ENCODE measurements at places on chromosomes 6 and 20.

DNA sequence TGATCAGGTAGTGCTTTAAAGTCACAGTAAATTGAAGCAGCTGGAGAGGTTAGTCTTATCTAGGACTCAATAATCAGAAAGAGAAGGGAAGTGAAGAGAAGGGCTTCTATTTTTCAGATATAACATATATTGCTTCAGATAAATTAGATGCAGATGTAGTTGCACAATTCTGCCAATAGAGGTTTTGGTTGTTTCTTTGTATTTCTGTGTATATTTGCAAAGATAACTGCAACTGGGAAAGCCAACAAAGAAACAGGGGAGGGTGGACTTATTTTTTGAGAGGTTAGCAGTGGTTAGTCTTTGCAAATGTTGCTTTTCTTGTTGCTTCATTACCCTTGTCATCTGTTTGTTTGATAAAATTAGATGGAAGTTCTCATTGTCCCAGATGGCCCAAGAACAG, 106.6 kb downstream of the ADGRG6 start:
- no peak for DNase-seq

GRCh38 chr6:11424395-11425034, 113.0 kb upstream of the TMEM170B start:
- DNase-seq: no peak

GRCh38 chr6:47157653-47158219, 115.6 kb upstream of the ADGRF1 start:
- no peak for DNase-seq

DNA sequence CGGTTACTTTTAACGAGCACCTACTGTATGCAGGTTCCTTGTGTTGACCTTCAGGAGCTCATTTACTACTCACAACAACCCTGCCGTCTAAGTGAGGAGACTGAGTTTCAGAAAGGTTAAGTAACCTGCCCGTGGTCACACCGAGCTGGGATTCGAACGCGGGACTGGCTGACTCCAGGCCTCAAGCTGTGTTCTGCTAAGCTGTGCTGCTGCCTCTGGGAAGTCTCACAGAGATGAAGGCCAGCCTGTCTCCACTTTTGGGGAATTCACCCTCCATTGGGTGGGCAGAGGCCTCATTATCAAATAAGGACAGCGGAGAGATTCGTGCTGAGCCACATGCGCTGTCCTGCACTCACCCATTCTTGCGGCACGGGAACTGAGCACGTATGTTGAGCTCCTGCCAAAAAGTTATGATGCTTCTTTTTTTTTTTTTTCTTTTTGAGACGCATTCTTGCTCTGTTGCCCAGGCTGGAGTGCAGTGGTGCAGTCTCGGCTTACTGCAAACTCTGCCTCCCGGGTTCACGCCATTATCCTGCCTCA, 25.9 kb upstream of the MYT1 start:
- no peak for DNase-seq

DNA sequence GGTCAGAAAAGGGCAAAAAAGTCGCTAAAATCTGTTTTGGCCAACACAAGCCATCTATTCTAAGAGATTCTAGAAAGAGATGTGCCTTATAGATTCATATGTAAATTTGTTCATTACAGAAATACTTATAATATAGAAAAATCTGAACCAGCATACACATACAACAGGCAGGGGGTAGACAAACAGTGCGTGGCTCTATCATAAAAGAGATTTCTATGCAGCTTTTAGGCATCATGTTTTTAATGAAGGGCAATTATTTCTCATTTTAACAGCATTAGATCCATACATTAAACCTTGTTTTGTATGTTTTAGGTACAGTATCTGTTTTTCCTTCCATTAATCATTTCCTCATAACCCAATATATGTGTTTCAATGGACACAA, 664 bp downstream of the BTN3A3 start:
- DNase-seq: no peak

DNA sequence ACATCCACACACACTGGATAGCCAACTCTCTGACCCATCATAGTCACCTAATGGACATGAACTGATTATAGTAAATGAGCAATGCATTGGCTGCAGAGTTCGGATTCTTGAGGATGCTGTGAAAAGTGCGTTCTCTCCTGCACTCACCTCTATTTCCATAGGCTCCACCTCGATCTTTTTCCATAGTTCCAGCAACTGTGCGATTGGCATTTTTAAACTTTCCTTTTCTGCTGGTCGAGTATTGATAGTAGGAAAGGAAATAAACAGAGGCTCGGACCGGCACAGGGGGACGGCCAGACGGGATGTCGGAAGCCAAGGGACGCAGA, 94.4 kb downstream of the RNASET2 start:
- DNase-seq: no peak

GRCh38 chr6:83218646-83219045, 25.5 kb downstream of the RWDD2A start:
- DNase-seq: no peak

- no peak for DNase-seq
Measured at GRCh38 chr6:63504777-63505384, 67.4 kb upstream of the LOC128125822 start.

- DNase-seq: no peak
Measured at GRCh38 chr6:114878091-114878490, 535.3 kb upstream of the HS3ST5 start.

DNA sequence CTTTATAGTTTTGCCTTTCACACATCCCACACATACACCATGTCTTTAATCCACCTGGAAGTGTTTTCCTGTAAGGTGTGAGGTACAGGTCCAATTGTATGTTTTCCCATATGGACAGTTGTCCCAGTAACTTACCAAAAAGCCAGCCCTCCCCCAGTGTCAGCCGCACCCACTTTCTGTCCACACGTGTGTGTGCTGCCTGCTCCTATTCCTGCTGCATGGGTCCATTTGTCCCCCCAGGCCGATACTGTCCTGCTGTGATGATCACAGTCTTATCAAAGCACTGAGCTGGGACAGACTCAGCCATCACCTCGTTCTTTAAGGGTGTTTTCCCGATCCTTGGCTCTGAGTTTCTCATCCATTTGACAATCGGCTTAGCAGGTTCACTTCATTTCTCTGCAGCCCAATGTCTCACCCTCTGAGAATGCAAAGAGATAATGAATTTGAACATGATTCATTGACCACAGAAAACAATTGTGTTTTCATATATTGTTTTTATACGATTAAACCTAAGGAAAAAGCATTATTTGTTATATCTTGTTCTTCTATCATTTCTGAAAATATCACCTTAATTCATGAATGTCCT, 9.6 kb downstream of the VSX1 start:
- DNase-seq: no peak
